ENCODE measurements at places on chromosomes 7 and 10.
A peak's percentile ranks its signal among the peaks of the same experiment; 100 is the strongest.

GRCh38 chr10:74049955-74050354 is 52.0 kb downstream of the VCL start:
- no peak for DNase-seq

DNA sequence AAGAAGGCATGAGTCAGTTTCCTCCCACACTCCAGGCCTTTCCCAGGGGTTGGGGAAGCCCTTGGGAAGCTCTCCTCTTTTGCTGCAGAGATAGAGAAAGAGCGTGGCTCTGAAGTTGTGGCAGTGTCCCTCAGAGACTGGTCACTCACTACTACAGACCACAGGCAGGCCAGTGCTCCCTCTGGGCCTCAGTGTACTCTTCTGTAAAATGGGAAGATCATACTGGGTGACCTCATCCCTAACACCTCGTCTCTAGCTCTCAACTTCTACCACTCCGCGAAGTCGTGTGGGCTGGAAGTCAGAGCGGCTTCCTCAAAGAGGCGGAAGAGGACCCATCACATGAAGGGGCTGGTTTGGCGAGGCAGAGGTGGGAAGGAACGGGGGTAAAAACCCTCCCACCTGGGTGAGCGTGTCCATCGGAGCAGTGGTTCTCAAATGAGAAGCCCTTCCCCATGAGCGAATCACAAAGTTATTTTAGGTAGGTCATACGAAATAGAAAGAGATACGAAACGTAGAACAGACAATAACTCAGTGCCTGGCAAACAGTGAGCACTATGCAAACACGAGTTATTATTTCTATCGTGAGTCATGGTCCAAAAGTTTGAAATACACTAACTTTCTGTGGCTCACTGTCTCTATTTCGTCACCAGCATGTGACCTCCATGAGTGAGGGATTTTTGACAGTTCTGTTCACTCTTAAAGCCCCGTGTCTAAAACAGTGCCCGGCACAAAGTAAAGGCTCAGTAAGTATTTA is 32.7 kb downstream of the PRKAG2 start:
- peak; percentile 55 for DNase-seq

DNA sequence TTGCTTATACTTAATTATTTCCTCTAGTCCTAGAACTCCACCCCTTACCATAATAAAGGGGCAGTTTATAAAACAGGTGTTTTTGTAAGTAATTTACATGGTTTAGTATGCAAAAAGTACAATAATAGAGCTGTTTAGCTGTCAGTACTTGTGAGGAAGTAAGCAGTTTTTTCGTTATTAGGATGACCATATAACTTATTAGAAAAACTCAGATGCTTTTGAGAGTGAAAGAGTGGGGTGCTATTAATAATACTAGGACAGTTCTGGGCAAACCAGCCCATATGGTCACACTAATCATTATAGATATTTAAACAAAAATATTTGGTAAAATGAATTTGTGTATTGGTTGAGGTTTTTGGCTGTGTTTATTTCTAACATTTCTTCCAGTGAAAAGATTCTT is 201.9 kb upstream of the KAT6B start:
- no peak for DNase-seq

DNA sequence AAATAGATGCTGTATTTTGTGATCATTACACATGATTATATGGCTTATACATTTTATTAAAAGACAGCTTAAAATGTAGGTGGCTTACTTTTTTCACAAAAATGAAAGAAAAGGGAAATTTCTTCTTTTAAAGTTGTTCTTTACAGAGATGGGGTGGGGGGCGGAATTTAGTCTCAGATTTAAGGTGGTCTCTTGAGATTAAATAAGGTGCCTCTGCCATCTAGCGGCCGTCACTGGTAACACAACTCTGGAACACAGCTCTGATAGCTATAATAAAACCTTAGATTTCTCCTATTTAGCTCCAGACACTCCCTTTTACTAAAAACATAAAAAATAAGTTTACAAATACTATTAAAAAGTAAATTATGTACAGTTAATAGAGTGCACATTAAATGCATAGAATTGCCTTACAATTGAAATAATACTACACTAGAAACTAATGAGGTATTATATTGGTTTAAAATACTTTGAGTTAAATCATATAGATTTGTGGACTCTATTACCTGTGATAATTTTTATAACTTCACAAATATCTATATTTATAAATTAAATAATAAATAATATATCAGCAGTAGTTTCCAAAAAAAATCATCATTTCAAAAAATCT is 210.9 kb downstream of the DGKB start:
- DNase-seq = peak; percentile 21

DNA sequence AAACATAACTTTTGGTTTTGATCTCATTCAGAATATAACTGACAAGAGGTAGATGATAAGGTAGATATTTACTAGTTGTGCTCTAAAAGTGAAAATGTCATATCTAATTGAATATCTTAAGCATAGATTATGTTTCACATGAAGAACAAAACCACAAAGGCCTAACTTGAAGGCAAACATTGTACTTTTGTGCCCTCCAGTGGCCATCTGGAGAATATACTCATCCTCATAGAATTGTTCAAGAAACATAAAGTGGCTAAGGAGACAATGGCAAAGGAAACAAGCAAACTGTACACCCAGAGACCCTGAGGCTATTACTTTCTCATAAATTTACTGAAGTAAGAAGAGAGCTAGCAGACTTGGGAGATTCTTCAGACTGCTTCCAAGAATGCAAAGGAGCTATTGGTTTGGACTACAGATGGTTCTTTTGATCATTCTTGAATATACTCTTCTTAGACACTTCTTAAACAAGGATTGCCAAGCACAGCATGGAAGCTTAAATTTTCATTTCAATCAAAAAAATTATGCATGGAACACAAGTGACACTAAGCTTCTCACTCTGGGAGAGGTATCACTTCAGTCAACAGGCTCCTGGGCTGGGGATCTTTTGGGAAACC is 98.2 kb upstream of the DKK1 start:
- DNase-seq = peak; percentile 74

- peak; percentile 27 for DNase-seq
These were observed 58.1 kb upstream of the ST8SIA6 start for GRCh38 chr10:17512341-17513001.

DNA sequence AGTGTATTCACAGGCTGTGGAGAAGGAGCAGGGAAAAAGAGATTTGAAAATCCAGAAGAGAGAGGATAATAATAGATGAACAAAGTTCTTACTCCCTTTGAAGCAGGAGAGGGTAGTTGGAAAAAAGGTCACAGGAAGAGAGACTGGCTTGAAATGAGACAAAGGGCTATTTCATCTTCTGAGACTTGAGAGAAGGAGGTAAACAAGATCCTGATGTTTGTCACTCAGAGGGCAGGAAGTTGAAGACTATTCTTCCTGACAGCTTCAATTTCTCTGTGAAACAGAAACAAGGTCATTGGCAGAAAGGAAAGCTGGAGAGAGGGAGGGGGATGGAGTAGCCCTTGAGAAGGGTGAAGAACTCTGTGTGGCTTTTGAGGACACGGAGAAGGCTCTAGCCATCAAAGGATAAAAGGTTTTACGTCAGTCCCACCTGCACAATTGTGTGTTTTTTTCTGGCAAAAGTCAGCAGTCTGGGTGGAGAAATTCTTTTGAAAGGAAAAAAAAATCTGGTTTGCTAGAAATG is 216.1 kb upstream of the STEAP4 start:
- DNase-seq = no peak

- no peak for DNase-seq
These were observed 178.5 kb downstream of the PTPRN2 start for GRCh38 chr7:158409120-158409519.

DNA sequence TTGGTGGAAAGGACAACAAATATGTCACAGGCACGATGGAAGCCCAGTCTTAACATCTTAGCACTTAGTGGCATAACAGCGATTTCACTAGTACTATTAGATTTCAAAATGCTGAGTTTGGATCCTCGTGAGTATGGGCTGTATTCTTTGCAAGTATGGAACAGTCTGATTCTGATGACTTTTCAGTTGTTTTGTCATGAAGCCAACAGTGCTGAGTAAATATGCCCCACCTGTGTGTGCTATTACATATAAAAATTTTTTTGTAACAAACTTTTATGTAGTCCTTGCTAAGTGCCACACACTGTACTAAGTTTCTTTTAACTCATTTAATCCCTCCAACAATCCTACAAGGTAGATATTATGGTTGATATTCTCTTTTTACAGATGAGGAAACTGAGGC is 30.8 kb downstream of the MTURN start:
- DNase-seq = no peak

DNA sequence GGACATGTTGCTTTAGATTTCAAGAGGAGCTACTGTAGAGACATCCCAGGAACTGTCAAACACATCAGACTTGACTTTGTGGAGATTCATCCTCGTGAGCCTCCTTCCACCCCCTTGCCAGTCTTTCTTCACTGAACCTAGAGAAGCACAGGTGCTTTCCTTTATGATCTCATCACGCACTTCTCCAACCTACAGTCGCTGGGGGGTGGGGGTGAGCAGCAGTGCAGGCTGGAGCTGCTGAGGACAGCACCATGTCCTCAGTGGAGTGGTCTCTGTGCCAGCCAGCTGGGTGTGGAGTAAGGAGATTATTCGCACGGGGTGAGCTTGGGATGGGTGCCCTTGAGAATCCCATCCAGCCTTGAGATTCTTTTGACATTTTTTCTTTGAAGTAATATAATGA is 88.1 kb downstream of the VOPP1 start:
- DNase-seq = no peak

DNA sequence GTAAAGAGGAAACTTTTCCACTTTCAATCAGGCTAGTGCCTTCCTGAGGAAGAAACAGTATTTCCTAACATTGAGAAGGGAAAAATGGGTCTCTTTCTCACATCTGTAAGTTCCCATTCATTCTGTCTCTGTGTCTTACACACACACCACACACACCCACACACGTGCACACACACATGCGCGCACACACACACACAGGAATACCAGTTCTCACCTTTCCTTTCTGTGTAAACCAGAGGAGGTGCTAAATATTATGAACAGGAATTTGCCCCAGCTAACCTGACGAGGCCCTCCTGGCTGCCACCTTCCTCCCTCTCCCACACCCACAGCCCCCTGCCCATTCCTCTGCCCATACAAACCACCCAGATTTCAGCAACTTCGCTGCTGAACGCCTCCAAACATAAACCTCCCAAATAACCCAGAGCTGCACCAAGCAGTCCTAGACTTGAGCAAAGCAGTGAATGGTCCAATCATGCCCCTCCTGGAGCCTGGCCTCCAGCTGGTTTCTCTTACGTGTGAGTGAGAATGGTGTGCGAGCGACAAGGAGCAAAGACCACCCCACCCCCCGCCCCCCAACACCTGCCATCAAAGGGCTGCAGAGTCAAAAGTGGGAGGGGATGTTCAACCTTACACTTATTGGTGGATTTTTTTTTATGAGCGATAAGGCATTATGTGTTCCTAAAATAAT is 190.5 kb downstream of the HECW1 start:
- no peak for DNase-seq

DNA sequence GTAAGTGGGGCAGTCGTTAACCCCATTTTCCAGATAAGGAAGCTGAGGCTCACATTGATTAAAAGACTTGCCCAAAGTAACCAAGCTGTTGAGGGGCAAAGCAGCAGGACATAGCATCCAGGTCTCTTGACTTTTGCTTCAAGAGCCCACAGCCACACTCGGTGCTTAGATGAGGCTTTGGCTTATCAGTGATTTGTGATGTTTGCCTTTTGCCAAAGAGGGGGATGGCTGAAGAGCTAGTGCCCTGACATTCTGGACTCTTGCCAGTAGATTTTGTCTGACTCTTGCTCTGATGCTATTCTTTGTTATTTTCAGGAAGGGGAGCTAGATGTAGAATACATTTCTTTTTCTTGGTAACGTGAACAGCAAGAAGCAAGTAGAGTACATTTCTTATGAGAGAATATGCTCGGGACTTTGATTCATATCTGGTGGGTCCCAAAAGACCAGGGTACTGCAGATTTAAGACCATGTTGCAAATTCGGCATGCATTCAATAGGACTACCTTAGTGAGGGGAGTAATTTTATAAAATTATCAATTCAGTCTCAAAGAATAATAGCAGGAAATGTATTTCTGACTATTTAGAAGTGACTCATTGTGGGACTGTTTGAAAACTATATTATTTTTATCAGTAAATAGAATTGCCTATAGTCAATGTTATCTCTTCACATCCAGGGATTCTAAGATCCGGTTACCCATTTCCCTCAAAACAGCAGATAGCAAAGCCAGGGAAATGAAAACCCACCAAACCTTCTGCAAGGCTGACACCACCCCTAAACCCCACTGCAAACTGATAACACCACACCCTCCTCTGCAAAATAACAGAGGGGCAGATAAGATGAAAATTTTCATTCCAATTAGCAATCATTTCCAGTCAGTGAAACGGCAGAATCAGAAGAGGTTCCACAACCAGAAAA is 180.0 kb upstream of the BMPER start:
- no peak for DNase-seq

GRCh38 chr7:155283565-155284194 is 14.0 kb upstream of the INSIG1 start:
- no peak for DNase-seq

DNA sequence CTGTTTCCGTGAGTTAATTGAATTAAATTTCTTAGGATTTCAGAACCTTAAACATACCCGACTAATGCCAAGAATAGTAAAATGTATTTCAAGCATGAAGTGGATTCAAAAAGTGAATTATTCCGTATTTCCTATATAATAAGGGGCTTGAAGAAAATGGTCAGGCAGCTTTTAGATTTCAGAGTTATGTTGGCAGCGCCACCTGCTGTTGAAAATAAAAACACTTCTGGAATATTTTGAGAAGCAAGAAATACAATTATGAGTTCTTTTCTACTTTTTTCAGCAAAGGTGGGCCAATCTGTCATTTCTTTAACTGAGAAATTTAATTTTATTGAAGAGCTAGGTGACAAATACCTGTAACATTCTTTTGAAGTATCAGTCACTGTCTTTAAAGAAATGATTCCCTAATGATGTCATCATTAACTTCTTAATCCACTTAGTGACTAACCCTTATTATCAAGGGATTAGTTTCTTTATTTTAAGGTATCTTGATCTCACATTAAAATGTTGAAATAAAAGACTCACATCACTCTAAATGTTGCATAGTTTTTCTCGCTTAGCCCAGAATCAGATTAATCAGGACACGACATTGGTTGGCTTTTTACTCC is 36.6 kb upstream of the AGR3 start:
- DNase-seq = peak; percentile 71

DNA sequence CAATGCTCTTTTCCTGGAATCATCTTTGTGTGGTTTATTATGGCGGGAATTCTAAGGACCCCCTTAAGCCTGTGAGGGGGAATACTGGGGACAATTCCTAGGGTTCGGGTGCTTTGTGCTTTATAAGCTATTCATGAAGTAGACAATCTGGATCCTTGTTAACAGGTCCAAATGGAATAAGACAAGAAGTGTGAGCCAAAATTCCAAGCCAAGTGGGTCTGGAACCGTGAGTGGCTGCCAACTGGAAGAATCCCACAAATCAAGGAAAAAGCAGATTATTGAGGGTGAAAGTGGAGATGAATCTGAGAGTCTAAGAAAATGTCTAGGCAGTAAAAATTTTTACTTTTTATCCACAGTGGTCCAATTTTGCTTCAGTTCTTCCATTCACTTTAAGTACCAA is 136.8 kb downstream of the MDFIC start:
- DNase-seq = no peak

All from small intestine (tissue), 16 donors.